Vagina (tissue), 2 donors: ENCODE measurements at places on chromosomes 7 and 10. TPM values are rescaled to one million over a fixed set of nuclear protein-coding genes. Genes with fewer than 3 reads are reported as not detected.

- no peaks in the 10 kb centered on the region for H3K27me3 ChIP-seq
- no peaks in the 10 kb centered on the region for H3K36me3 ChIP-seq
- DNase-seq, result no peak
- peak overlapping the region; percentile 99 for H3K4me3 ChIP-seq
Observed at GRCh38 chr7:98281757-98282606, 496 bp downstream of the BRI3 start.

- no peaks in the 10 kb centered on the region for H3K27me3 ChIP-seq
- H3K27ac ChIP-seq, result no peak overlapping the region
Observed at GRCh38 chr7:20283385-20283784, 47.3 kb upstream of the ITGB8 start.

GRCh38 chr7:101457001-101457750 is 94.5 kb downstream of the COL26A1 start:
- no peak overlapping the region for H3K27ac ChIP-seq
- H3K27me3 ChIP-seq, result no peaks in the 10 kb centered on the region
- no peaks in the 10 kb centered on the region for H3K36me3 ChIP-seq
- DNase-seq, result no peak

The SLC26A3 gene
- total RNA-seq, result not detected

The GTPBP10 gene
- total RNA-seq, result 11.0 TPM

DNA sequence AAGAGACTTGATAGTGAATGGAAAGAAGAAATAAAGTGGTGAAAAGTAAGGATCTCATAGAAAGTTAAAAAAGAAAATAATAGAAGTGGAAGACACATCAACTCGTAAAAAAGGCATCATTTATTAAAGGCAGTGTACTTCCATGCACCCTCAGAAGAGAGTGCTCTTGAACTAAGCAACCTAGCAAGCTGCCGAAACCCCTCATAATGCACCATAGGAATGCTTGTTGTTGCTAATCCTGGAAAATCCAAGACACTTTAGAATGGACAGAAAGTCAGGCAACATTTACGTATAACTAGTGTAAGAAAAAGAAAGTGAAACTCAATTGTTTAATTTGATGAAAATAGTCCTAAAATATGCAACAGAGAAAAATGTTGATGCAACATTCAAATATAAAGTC is 12.8 kb downstream of the TFPI2 start:
- no peak for DNase-seq
- no peak overlapping the region for H3K27ac ChIP-seq
- no peaks in the 10 kb centered on the region for H3K36me3 ChIP-seq
- no peaks in the 10 kb centered on the region for H3K4me1 ChIP-seq
- H3K4me3 ChIP-seq, result no peak overlapping the region
- H3K27me3 ChIP-seq, result no peaks in the 10 kb centered on the region

DNA sequence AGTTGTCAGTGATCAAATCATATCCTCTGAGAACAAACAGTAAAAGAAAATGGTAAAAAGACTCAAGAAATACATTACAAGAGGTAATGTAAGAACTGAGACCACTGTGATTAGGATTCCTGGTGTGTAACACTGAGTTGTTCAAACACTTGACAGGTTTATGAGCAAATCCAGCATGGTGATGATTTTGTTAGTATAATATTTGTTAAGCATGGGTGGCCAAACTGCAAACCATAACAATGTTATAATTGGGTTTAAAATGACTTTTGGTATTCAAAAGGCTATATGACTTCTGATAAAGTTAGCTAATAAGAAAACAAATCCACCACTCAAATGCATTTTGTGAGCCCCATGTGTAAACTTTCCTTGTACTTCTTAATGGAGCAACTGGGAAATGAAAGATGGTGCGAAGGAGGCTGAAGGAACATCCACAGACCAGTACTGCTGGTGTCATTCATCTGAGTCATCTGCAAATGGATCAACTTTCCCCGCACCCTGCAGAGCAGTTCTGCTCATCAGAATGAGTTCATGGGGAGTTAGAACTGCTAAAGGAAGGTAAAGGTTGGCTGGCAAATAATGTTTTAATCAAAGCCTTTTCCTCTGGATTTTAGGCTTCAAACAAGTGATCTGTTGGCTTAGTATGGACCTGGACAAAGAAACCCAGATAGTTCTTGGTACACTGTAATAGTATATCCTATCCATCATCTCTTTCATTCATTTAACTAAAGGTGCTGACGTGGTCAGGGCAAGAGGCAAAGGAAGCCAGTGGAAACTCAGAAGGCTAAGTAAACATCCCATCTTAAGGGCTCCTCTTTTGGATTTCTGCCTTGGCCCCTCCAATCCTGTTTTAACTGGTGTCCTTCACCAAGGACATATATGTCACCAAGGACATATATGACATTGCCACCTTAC is 45.0 kb downstream of the AFAP1L2 start:
- H3K4me1 ChIP-seq, result peaks cover 13% of the 10 kb centered on the region
- no peaks in the 10 kb centered on the region for H3K27me3 ChIP-seq
- DNase-seq, result no peak
- H3K36me3 ChIP-seq, result no peaks in the 10 kb centered on the region

- no peak overlapping the region for H3K27ac ChIP-seq
- H3K4me1 ChIP-seq, result peaks cover 10% of the 10 kb centered on the region
- no peak for DNase-seq
- H3K36me3 ChIP-seq, result no peaks in the 10 kb centered on the region
- no peaks in the 10 kb centered on the region for H3K27me3 ChIP-seq
Observed at GRCh38 chr10:75980419-75981002, 549.1 kb downstream of the LRMDA start.

DNA sequence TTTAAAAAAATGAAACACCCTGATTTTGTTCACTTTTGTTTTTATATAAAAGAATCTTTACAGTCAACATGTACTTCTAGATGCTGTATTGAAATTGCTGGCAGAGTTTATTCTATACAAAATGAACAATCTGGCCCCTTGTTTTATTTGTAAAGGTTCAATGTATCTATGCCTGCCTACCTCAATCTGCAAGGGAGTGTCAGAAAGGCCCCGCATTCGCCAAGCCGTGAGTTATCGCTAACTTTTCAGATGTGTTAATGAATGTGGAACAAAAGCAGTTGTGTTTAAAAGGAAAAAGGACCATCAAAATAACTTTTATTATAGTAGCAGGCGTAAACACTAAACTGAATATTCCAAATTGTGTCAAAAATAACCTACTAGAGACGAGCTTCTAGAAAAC is 14.6 kb downstream of the LUC7L2 start:
- H3K27ac ChIP-seq, result no peak overlapping the region
- peaks cover 61% of the 10 kb centered on the region for H3K4me1 ChIP-seq
- no peak for DNase-seq
- no peak overlapping the region for H3K4me3 ChIP-seq

DNA sequence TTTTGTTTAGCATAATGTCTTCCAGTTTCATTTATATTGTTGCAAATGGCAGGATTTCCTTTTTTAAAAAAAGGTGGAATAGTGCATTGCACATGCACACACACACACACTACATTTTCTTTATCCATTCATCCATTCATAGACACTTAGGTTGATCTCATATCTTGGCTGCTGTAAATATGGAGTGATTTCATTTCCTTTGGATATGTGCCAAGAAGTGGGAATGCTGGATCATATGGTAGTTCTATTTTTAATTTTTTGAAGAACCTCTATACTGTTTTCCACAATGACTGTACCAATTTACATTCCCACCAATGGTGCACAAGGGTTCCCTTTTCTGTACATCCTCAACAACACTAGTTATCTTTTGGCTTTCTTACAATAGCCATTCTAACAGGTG is 68.9 kb downstream of the EBLN1 start:
- H3K4me3 ChIP-seq, result no peak overlapping the region
- H3K36me3 ChIP-seq, result no peaks in the 10 kb centered on the region
- H3K4me1 ChIP-seq, result no peaks in the 10 kb centered on the region
- no peaks in the 10 kb centered on the region for H3K27me3 ChIP-seq
- no peak overlapping the region for H3K27ac ChIP-seq

The ARHGEF35 gene
- 8.3 TPM for total RNA-seq

- H3K27me3 ChIP-seq, result no peaks in the 10 kb centered on the region
- no peak overlapping the region for H3K27ac ChIP-seq
- no peaks in the 10 kb centered on the region for H3K36me3 ChIP-seq
- no peaks in the 10 kb centered on the region for H3K4me1 ChIP-seq
Observed at GRCh38 chr7:67912437-67912836, 915.8 kb downstream of the TYW1 start.

The NKX2-3 gene
- not detected for total RNA-seq

- no peak overlapping the region for H3K27ac ChIP-seq
- H3K36me3 ChIP-seq, result no peaks in the 10 kb centered on the region
- no peaks in the 10 kb centered on the region for H3K4me1 ChIP-seq
- H3K4me3 ChIP-seq, result no peak overlapping the region
- DNase-seq, result no peak
Observed at GRCh38 chr10:48254750-48255512, 19.6 kb downstream of the FRMPD2 start.

DNA sequence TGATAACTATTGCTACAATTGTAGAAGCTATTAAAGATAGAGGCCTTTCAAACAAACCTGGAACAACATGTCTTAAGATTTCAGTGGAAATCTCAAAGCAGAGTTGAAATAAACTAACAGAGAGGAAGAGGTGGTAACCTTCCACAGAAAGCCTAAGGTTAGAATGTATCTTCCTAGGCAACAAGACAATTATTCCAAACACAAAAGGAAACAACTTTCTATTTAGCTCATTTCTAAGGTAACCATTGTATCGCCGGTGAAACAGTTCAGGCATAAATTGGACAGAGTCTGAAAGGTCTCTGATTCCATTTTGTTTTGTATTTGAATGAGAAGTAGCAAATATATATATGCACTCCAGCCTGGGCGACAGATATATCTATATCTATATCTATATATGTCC is 30.7 kb upstream of the HYCC1 start:
- no peak overlapping the region for H3K27ac ChIP-seq
- H3K4me1 ChIP-seq, result no peaks in the 10 kb centered on the region
- H3K4me3 ChIP-seq, result no peak overlapping the region
- H3K27me3 ChIP-seq, result no peaks in the 10 kb centered on the region
- H3K36me3 ChIP-seq, result no peaks in the 10 kb centered on the region

- H3K27ac ChIP-seq, result peak overlapping the region; percentile 94
- H3K4me1 ChIP-seq, result peaks cover 20% of the 10 kb centered on the region
- DNase-seq, result no peak
- H3K36me3 ChIP-seq, result no peaks in the 10 kb centered on the region
Observed at GRCh38 chr10:75234683-75235374, 928 bp downstream of the COMTD1 start.

DNA sequence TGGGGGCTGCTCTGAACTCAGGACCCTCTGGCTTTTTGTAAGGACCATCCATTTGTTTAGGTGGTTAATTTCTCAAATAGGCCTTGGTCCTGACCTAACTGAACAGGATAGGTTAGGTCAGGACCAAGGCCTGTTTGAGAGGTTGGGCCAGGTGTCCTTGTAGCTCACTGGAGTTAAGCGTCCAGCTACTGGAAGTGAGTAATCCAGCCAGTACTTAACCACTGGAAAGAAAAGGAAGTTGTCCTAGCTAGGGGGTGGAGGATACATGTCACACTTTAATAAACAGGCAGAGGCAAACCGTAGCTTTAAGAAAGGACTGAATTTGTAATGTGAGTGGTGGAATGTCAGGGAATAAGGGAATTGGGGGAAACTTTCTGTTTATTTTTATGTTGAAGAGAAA is 96.0 kb downstream of the GPR85 start:
- no peak overlapping the region for H3K27ac ChIP-seq
- H3K4me1 ChIP-seq, result no peaks in the 10 kb centered on the region
- no peak for DNase-seq
- no peaks in the 10 kb centered on the region for H3K27me3 ChIP-seq
- no peak overlapping the region for H3K4me3 ChIP-seq
- no peaks in the 10 kb centered on the region for H3K36me3 ChIP-seq

- H3K4me3 ChIP-seq, result no peak overlapping the region
- H3K27me3 ChIP-seq, result no peaks in the 10 kb centered on the region
- no peak for DNase-seq
Observed at GRCh38 chr10:88505680-88506215, 77.4 kb downstream of the RNLS start.

The NODAL gene
- not detected for total RNA-seq

DNA sequence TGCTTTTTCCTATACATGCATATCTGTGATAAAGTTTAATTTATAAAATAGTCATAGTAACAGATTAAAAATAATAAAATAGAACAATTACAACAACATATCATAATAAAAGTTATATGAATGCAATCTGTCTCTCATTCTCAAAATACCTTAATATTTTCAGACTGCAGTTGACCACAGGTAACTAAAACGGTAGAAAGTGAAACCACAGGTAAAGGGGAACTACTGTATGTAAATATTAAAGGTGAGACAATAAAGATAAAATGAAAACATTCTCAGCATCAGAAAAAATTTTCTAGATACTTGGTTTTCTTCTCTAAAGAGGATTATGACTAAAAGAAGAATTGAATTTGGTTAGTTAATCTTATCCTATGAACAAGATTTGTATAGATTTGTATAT is 6.0 kb downstream of the FKBP14 start:
- DNase-seq, result no peak
- no peak overlapping the region for H3K4me3 ChIP-seq
- H3K27me3 ChIP-seq, result no peaks in the 10 kb centered on the region
- peaks cover 25% of the 10 kb centered on the region for H3K4me1 ChIP-seq

GRCh38 chr10:103932971-103933370 is 15.0 kb upstream of the STN1 start:
- H3K4me3 ChIP-seq, result no peak overlapping the region
- DNase-seq, result no peak
- H3K4me1 ChIP-seq, result no peaks in the 10 kb centered on the region
- H3K27ac ChIP-seq, result no peak overlapping the region
- no peaks in the 10 kb centered on the region for H3K27me3 ChIP-seq

GRCh38 chr10:70034232-70034631 is 18.4 kb upstream of the MACROH2A2 start:
- no peaks in the 10 kb centered on the region for H3K27me3 ChIP-seq
- H3K4me3 ChIP-seq, result no peak overlapping the region
- H3K4me1 ChIP-seq, result no peaks in the 10 kb centered on the region

DNA sequence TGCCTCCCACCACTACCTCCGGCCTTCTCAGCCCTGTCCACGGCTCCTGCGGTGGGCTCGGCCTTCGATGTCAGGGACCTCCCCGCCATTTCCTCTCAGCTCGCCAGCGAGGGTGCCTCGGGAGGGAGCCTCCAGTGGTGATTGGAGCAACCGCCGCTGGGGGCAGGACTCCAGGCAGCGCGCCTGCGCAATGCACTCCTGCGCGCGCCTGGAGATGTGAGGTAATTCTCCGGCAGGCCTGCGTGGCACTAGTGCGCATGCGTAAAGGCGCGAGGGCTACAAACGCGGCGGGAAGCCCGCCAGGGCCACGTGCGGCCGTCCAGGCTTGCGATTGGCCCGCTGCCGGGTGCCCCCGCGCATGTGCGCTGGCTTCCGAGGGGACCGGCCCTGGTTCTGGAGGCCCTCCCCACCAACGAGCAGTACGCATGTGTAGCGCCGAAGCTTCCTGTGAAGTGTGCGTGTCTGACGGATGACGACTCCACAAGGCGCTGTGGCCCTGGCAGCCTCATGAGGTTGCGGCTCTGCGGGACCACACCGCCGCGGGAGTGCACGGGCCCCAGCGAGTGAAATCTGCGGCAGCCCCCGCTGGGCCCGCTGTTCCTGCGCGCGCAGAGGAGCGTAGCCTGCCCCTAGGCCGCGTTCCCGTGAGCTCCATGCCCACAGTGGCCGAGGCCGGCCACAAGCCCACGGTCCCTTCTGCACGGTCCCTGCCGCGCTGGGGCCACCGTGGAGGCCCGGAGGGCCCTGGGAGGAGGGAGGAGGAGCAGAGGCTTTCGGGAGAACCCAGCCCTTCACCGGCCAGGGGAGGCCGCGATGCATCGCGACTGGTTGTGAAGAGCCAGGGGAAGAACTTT is at the start of gene SYCE1:
Gene SYCE1 (minus strand): TSS at position 143 of the 854 bp plus-strand sequence. CDS start 54 bp downstream, at position 89.
- no peaks in the 10 kb centered on the region for H3K4me1 ChIP-seq
- H3K27me3 ChIP-seq, result no peaks in the 10 kb centered on the region
- no peak within 1 kb of the TSS for H3K27ac ChIP-seq
- H3K36me3 ChIP-seq, result no peaks in the 10 kb centered on the region
- DNase-seq, result no peak

The TMEM213 gene
- total RNA-seq, result not detected

- H3K4me3 ChIP-seq, result no peak overlapping the region
- no peak for DNase-seq
- H3K36me3 ChIP-seq, result no peaks in the 10 kb centered on the region
- no peak overlapping the region for H3K27ac ChIP-seq
- H3K27me3 ChIP-seq, result no peaks in the 10 kb centered on the region
Observed at GRCh38 chr7:132403465-132404110, 172.7 kb downstream of the PLXNA4 start.
